Mesenteric fat pad (tissue), 1 donor: ENCODE measurements at places on chromosomes 12 and 14. TPM values are rescaled to one million over a fixed set of nuclear protein-coding genes. Genes with fewer than 3 reads are reported as not detected.

- DNase-seq: no peak
These were observed 114.8 kb upstream of the FOXN3 start for GRCh38 chr14:89531661-89532335.

The MIP gene
- not detected for total RNA-seq

DNA sequence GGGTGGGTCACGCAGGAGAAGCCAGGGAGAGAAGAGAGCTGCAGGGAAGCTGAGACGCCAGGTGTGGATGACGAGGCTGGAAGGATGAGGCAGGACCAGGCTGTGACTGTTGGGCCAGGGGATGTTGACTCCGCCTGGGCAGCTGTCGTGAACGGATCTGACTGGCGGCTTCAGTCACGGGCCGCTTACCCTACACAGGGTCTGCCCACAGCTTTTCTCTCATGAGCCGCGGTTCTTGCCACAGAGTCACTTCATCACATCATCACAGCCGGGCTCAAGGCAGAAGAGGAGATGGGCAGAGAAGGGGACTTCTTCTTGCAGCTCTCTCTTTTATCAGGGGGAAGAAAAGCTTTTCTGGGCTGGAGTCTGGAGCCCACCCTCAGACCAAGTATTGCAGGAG lies 7.7 kb downstream of the CLBA1 start:
- no peak for DNase-seq

DNA sequence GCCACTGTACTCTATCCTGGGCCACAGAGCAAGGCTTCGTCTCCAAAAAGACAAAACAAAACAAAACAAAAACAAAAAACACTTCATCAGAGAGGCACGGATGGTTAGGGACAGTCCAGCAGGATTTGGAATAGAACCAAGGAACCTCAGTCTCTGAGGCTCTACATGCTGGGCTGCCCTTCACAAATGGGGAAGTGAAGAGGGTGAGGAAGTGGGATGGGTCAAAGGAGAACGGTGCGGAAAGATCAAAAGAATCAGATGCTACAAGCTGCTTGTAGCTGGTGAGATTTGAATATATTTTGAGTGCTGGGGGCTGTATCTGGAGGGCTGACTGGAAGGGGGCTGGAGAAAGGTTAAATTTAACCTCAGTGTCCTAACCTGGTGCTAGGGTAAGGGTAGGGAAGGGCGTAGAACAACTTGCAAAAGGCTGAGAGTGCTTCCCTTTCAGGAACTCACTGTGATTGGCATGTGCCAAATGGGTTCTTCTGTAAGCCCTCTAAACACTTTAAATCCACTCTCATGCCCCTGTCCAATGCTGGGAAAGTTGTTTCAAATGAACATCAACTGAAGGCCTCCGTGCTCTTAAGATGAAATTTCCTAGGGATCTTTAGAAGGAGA lies 4.6 kb downstream of the FOXJ2 start:
- no peak for DNase-seq

DNA sequence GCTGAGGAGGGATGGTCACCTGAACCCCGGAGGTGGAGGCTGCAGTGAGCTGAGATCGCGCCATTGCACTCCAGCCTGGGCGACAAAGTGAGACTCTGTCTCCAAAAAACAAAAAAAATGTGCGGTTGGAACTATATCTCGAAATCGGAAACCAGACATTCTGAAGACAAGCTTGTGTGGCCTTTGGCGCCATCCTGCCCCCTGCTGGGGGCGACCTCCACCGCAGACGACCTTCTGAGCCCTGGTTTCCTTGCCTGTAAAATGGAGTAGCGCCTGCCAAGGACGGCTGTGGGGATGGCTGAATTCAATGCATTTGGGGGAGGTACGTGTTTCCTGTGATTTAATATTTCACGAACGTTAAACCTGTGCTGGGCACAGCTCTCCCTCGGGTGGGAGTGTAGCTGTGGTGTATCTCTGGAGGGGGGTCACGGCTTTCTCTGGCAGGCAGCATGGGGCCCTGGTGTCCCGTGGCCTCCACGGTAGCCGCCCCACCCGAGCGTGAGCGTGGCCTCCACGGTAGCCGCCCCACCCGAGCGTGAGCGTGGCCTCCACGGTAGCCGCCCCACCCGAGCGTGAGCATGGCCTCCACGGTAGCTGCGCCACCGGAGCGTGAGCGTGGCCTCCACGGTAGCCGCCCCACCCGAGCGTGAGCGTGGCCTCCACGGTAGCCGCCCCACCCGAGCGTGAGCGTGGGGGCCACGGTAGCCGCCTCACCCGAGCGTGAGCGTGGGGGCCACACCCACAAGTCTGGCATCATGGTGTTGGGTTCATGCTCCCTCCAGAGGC lies 55.3 kb downstream of the LRCOL1 start:
- no peak for DNase-seq

The LALBA gene
- not detected for total RNA-seq

DNA sequence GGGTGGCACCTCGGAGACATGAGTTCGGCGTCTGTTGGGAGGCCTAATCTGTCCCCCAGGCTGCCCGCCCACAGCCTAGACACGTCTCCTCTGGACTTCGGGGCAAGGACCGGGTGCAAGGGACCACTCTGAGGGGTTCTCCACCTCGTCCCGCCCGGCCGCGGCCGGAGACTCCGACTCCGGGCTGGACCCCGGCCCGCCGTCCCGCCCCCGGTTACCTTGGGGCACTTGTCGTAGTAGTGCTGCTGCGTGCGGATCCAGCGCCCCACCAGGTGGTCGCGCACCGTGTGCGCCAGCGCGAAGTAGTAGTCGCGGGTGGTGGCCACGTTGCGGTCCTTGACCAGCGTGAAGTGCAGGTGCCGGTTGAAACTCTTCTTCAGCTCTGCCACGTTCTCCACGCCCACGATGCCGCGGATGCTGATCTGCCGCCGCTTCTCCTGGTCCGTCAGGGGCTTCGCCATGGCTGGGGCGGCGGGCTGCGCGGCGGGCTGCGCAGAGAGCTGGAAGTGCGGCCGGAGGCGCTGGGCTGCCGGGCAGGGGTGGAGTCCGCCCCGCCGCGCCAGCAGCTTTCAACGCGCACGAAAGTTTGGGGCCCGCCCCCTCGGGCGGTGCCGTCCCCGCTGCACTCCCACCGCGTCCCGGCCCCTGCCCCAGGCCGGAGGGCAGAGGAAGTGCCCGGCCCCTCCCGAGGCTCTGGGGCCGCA lies at the start of gene PYGL:
PYGL (minus strand) TSS at position 541 of the 704 bp plus-strand sequence; CDS start at position 461, 80 bp downstream.
- DNase-seq: peak; percentile 95

- no peak for DNase-seq
These were observed 383.8 kb downstream of the PCNX1 start for GRCh38 chr14:71290960-71291466.

DNA sequence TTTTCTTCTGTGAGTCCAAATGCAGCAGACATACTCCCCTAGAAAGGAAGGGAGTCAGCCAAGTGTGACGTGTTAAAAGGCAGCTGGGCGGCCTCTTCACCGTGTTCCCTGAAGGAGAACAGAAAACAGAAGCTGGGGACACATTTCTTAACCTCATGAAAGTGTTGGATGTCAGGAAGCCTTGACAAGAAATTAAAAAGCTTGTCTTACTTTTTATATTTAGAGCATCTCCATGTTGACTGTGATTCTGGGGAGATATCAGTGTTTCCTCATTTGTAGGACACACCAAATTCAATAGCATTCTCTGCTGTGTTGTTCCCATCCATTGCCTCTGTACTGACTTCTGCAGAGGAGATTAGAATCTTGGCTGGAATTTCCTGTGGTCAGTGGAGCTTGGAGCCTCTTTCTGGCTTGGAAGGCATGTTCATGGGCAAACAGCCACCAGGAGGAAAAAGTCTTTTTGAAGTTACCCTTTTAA lies 93.7 kb downstream of the RMST start:
- DNase-seq: no peak

GRCh38 chr12:22361785-22362184 lies 27.3 kb upstream of the ST8SIA1 start:
- no peak for DNase-seq

DNA sequence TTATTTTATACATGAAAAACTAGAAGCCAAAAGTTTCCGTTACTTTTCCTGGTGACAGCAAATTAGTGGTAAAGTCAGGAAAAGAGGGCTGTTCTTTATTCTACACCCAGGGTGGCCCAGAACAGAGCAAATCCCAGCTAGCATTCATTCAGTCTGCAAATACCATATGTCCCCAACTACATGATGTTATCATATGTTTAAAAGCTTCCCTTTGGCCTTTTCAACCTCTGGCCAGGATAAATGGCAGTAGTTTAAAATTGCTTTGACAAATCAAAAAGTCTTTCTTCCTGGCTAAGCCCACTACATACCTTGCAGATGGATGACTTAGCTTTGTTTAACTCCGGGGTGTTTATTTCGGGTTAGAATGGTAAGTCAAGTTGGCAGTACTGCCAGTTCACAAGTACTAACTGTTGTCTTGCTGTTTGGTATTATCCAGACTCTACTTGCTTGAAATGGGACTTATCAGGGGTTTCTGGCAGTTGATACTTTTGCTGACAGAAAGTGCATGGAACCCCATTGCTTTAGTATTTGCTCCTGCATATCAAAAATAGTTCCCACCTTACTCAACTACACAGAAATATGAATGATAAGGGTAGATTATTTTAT lies 69.7 kb downstream of the PKP2 start:
- no peak for DNase-seq

- no peak for DNase-seq
These were observed 116.2 kb upstream of the MAP1LC3B2 start for GRCh38 chr12:116442946-116443345.

DNA sequence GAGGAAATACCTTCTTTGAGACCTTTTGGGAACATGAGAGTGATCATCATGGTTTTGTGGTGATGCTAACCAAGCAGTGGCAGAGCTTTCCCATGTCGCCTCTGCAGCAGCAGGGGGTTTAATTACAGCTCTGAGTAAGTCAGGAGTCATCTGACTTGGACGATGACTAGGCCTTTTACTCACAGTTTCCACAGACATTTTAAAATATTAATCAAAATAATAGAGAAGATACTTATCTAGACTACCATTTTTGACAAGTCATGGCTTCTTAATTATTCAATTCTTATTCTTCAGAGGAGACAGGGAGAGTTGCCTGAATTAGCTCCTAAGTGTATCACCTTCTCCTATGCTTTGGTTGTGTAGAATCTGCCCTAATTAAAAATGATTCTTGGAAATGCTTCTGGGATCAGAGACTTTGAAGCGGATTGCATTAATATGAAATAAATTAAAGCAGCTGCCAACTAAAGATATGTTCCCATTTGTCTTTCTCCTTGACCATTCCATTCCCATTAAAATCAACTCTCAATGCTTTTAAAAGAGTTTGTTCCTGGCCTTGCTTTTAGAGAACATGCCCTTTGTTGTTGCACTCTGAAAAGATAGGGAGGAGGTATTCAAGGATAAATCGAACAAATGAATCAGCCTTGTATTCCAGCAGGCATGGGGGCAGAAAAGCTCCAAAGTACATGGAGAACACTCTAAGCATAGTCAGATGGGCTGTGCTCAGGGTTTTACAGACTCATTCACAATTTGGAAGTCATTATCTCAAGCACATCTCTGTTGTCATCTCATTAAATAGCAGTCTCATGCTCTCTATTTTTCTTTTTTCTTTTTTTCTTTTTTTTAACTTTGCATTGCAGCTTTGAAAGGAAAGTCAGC lies 7.7 kb upstream of the IFNG-AS1 start:
- DNase-seq: no peak
